Activated T-cell treated with anti-CD3 and anti-CD28 coated beads, Interleukin-2, amount 50 U/mL, for 48 hours (primary cell): ENCODE measurements at places on chromosomes 2 and 18.

GRCh38 chr2:229445019-229445418, 173.9 kb upstream of the PID1 start:
- no peak for DNase-seq

GRCh38 chr2:105071379-105071778, 33.5 kb downstream of the MRPS9 start:
- no peak for DNase-seq

GRCh38 chr2:207688597-207688996, 22.8 kb upstream of the CCNYL1 start:
- no peak for DNase-seq

GRCh38 chr18:49745045-49746014, 68.0 kb downstream of the ACAA2 start:
- DNase-seq: no peak

- DNase-seq: no peak
Observed at GRCh38 chr2:120814352-120814751, 78.7 kb downstream of the GLI2 start.

DNA sequence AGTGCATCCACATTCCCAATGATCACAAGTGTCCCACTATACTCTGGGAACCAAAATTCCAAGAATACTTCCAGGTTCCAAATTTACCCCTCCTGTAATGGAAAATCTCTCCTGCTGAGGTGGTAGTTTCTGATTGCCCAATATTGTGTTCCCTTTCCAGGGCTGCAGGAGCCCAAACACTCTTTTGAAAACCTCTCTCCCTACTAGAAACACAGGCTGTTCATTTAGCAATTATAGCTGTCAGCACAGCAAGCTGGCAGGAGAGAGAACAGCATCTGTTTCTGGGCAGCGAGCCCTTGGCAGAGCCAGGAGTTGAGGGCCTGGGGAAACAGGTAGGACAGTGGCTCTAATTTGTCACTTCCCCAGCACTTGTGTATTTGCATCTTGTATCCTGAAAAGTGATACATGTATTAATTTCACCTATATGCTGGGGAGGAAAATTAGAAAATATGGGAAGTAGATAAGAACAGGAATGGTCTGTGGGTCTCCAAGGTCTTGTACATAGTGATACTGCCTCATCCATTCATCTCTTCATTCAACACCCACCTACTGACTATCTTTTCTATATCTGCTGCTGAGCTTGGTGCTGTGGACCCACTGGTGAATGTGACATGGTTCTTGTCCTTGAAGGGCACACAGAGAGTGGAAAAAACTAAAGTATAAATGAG, 16.9 kb upstream of the PAIP2B start:
- no peak for DNase-seq

- no peak for DNase-seq
Observed at GRCh38 chr2:60925994-60926740, 44.8 kb downstream of the REL start.

DNA sequence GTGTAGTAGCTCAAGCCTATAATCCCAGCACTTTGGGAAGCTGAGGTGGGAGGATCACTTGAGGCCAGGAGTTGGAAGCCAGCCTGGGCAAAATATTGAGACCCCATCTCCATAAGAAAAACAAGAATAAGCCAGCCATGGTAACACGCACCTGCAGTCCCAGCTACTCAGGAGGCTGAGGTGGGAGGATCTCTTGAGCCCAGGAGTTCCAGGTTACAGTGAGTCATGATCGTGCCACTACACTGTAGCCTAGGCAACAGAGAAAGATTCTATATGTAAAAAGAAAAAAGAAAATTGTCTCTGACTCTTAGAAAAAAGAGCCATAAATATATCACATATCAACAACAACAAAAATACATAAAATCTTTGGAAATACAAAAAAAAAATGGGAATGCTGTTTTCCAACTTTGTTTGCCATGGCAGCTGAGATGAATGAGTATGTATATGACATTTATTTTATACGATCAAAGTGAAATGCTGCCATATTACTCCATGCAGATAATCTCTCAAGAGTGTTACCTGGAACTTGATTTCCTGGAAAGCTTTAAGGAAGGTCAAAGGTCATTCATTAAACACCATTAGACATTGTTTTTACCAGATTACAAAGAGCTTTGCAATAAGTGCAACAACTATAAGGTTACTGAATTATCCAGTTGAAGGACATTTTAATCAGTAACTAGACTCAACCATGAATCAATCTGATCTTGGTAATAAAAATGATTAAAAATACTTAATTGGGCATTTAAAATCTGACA, 19.7 kb upstream of the DAPL1 start:
- DNase-seq: no peak

GRCh38 chr2:112541315-112542122, 746 bp upstream of the POLR1B start:
- peak; percentile 36 for DNase-seq

DNA sequence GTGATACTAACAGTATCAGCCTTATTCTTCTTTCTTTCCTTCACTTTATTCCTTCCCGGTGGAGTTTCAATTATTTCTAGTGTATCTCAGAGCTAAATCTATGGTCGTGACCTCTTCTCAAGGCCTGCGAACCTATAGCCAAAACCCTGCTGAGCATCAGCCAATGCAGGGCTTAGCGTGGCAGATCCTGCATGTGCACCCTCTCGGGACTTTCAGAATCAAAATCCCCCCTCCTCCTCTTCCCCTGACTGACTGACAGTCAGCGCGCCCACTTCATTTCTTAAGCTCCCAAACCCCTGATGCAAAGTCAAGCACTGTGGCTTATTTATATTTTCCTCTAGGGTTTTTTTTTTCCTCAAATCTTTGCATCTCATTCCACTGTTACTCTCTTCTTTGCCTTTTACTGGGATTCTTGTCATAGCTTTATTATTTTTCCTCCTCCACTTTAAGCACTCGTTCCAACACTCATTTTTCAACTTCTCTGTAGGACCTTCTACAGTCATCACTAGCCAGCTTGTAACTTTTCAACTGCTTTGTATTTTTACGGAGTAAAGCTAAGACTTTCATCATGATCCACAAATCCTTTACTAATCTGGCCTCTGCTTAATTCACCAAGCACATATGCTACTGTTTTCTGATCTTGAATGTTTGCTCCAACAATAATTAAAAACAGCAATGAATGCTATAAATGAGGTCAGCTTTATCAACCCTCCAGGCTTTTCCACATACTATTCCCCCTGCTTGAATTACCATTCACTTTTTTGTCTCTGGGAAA, 896.5 kb upstream of the PIK3C3 start:
- no peak for DNase-seq
